Neural crest cell (in vitro differentiated cells): ENCODE measurements at places on chromosomes 3 and 15.

GRCh38 chr3:149969940-149970715 is 567 bp downstream of the PFN2 start:
- DNase-seq: peak; percentile 77

- no peak for DNase-seq
Measured at GRCh38 chr3:52422669-52423068, 22.2 kb downstream of the SEMA3G start.

DNA sequence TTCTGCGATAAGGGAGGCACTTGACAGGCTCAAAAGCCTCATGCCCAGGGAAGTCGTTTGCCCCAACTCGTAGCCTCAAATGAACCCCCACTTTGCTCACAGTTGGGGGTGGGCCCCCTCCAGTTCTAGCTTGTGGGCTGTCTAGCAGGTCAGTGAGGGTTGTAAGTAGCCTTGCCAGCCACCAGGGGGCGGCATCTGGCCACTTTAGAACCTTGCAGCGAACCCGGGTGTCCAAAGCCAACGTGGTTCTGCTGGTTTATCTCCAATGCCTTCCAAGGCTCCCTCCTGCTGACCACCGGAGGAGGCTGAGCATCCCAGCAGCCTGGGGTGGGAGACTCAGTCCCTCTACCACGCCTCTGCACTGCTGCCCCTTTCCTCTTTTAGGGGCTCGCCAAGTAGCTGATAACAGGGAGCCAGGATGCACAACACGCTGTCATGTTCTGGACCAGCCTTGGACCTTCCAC is 9.2 kb upstream of the RBSN start:
- peak; percentile 69 for DNase-seq

- peak; percentile 25 for DNase-seq
Measured at GRCh38 chr3:71753701-71754609, at the start of gene GPR27. TSS of gene GPR27 (plus strand) at chr3:71753855. CDS start at chr3:71754050, 195 bp downstream.

- no peak for DNase-seq
Measured at GRCh38 chr3:107407355-107407754, 30.1 kb downstream of the CCDC54 start.

DNA sequence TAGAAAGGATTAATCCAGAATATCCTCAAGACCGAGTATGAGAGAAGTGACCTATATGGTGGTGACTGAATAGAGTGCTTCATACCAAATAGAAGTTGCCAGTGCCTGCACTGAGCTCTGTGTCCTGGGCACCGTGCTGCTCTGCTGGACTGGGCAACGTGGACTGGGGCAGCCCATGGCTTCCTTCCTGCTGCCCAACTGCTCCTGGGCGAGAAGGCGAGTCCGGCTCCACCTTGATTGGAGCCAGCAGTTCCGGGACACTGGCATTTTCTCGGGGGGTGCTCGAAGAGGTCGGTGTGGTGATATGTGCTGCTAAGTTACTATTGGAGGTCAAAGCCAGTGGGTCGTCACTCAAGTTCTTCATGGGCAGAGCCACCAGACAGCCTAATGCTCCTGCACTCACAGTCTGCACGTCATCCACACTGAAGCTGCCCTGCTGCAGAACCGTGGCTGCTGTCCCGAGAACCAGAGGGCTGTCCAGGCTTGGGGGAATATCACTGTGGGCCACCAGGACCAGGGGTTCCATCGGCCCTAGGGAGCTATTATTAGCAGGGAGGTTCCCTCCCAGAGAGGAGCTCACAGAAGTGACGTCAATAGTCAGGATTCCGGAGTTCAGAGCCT is 14.1 kb downstream of the ZXDC start:
- DNase-seq: no peak

DNA sequence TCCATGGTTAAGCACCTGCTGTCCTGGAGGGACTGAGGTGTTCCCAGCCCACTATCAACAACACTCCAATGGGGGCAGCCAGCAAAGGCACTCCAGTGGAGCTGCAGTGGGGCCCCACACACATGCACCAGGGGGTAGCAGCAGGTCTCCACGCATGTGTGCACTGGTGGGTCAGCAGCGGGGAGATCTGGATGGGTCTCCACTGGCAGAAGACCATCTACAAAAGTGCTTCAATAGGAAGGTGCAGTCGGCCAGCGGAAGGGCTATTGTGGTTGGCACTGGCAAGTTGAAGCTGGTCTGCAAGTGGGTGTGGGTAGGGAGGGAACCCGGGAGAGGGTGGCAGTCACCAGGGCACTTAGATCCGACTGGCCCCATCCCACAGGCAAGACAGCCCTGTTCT is 1355.4 kb downstream of the NSUN3 start:
- no peak for DNase-seq

GRCh38 chr15:80915472-80915871 is 74.1 kb downstream of the MESD start:
- DNase-seq: no peak

DNA sequence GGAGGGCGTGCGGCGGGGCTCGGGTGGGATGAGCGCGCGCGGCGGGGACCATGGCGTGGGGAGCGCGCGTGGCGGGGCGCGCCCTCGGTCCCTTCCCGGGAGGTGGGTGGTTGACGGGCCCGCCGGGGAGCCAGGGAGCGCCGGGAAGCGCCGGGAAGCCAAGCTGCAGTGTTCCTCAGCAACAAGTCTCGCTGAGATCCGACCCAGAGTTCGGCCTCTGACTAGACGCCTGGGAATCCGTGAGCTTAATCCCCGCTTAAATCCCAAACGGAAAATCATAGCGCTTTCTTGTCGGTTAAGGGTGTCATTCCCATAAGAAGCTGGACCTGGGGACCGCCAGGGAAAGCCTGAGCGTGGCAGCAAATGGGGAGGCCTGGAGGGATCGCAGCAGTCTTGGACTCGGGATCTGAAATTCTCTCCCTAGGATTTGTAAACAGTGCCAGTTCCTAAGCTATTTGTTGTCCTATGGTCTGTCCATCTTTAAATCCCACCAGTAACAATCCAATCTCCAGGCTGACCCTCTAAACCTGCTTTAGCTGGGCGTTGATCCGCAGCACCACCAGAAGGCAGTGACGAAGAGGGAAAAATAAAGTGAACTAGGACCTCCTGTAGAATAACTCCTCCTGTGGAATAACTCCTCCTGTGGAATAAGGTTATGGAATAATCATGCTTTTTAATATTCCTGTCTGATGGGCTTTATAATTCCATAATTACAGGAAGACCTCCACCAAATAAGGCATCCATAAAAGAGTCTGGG is 570 bp upstream of the NEDD4 start:
- DNase-seq: no peak

GRCh38 chr3:99984139-99984538 is 130.2 kb downstream of the FILIP1L start:
- DNase-seq: no peak

GRCh38 chr3:188476935-188477334 is 323.0 kb downstream of the LPP start:
- DNase-seq: no peak

GRCh38 chr3:17192995-17193394 is 308.2 kb downstream of the PLCL2 start:
- DNase-seq: no peak

DNA sequence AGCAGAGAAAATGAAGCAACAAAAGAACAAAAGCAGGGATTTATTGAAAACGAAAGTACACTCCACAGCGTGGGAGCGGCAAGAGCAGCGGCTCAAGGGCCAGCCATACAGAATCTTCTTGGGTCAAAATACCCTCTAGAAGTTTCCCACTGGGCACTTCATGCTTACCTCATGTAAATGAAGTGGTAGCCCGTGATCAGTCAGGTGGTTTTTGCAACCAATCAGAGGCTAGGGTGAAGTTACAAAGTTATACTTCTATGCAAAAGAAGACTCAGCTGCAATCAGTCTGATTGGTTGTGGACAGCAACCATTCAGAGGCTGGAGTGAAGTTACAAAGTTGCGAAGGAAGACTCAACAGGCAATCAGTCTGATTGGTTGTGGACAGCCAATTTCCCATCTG is 37.8 kb upstream of the TRH start:
- no peak for DNase-seq
